ENCODE measurements at places on chromosomes 7 and 10.

GRCh38 chr10:110613996-110614495, 30.1 kb upstream of the RBM20 start:
- DNase-seq: no peak

DNA sequence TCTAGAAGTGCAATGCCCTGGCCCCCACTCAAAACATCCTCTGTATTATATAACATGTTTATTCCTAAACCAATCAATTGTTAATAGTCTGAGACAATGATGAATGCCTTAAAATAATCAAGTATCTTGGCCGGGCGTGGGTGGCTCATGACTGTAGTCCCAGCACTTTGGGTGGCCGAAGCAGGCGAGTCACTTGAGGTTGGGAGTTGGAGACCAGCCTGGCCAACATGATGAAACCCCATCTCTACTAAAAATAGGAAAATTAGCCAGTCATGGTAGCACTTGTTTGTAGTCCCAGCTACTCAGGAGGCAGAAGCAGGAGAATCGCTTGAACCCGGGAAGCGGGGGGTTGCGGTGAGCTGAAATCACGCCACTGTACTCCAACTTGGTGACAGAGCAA, 29.4 kb upstream of the CACNA2D1 start:
- no peak for DNase-seq

- no peak for DNase-seq
Observed at GRCh38 chr7:86209036-86209435, 434.7 kb upstream of the GRM3 start.

DNA sequence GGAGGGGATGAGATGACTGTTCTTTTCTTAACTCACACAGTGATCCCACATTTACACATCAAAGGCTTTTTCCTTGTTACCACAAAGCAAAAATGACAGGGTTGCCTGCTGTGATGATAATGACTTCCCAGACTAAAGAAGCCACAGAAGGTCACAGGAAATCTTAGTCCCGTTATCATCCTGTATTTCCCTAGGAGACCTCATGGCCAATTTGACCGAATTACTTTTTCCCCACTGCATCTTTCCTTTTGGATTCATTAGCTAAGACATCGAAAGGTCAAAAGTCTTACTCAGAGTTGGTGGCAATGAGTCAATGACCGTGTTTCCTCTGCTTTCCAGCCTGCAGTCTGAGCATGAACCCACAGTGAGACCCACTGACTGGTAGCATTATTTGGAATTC, 130.1 kb upstream of the INHBA start:
- no peak for DNase-seq

GRCh38 chr7:50353894-50354595, 49.5 kb downstream of the IKZF1 start:
- DNase-seq: no peak

- no peak for DNase-seq
Observed at GRCh38 chr10:123558651-123559050, 107.5 kb upstream of the GPR26 start.

- DNase-seq: no peak
Observed at GRCh38 chr10:26494018-26494417, 55.9 kb downstream of the APBB1IP start.

DNA sequence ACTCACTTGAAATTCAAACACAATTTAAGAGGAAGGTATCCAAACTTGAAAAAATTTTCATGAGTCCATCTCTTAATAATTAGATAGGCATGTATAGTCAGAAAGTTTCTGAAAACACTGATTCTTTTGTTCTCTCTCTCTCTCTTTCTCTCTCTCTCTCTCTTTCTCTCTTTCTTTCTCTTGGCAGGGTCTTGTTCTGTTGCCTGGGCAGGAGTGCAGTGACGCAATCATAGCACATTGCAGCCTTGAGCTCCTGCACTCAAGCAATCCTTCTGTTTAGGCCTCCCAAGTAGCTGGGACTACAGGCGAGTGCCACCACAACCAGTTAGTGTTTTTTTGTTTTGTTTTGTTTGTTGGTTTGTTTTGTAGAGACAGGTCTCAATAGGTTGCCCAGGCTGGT, 59.3 kb downstream of the PRTFDC1 start:
- no peak for DNase-seq

GRCh38 chr10:18334116-18334867, 194.1 kb downstream of the CACNB2 start:
- DNase-seq: no peak

GRCh38 chr7:82305347-82306005, 138.1 kb downstream of the CACNA2D1 start:
- DNase-seq: no peak

DNA sequence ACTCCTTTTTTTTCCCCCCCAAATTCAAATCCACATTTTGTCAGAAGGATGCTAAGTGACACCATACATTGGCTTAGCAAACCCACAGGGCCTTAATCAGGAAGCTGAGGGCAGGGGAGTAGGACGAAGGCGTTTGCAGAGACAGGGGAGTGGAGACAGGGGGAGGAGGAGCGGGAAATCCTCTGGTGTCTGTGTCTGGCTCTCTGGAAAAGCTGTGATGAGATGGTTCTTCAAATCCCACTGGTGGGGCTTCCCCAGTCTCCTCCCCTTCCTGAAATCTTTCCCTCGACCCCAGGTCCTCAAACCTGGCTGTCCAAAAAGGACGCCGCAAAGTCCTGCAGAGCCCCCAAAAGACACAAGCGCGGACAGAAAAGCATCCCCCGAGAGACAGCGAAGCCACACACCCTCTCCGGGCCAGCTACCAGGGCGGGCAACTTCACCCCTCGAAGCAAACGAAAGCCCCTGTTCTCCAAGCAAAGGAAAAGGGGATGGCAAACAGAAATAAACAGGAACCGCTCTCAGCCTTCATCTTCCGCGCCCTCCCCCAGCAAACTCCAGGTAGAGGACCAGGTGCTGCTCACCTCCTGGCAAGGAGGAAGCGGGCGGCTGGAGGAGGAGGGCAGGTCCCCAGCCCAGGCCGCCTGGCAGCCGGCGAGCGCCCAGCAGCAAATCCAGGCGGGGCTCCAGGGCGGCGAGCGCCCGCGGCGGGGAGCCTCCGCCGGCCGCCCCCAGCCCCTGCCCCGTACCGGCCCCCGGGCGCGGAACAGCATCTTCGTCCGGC, 520 bp downstream of the ELAPOR2 start:
- no peak for DNase-seq

DNA sequence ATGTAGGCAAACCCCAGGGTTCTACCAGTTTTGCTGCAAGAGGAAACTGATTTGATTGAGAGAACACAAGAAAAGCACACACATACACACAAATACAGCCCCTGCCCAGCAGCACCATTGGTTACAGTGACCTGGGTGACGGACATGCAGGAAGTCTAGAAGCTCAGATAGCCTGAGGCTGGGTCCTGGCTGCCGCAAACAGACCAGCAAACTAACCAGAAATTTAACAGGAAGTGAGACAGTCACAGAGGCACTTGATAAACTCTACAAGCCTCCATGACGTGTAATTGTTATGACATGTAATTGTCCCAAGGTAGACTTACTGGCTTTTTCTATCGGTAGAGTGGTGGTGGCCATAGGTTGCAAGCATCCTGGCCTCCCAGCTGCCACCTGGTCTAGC, 58.9 kb downstream of the PRKAR2B start:
- no peak for DNase-seq

- no peak for DNase-seq
Observed at GRCh38 chr7:40720416-40720815, 585.6 kb downstream of the SUGCT start.

DNA sequence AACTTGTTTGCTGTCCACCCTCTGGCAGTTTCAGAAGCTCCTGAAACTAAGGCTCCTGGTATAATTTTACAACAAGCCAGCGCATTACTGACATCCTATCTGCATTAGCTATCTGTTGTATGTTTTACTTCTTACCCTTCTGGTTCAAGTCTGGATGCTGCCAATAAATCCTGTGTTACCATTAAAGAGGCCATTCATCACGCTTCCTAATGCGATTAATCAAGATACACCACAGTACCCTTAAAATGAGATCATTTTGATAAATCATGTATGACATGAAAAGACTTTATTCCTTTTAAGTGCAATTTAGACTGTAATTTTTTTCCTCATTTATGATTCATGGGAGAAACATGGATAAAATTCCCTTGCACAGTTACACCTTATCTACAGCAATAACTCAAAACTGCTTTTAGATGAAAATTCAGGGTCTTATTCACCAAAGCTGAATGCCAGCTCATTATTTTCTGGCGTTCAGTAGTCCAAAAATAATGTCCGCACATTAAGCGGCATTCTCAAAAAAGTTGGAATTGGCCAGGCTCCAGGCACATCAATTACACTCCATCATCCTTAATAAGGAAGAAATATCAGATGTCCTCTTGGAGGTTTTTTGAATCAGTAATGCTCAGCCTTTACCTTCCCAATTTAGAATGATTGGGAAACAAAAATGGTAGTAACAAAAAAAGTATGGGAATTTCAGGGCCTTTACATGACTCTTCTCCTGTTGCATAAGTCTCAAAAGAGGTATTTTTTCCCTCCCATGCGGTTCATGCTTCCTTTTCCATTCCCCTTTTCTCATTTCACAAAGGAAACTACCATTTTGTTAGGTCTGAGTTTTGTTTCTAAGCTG, 878.5 kb downstream of the LRMDA start:
- no peak for DNase-seq

DNA sequence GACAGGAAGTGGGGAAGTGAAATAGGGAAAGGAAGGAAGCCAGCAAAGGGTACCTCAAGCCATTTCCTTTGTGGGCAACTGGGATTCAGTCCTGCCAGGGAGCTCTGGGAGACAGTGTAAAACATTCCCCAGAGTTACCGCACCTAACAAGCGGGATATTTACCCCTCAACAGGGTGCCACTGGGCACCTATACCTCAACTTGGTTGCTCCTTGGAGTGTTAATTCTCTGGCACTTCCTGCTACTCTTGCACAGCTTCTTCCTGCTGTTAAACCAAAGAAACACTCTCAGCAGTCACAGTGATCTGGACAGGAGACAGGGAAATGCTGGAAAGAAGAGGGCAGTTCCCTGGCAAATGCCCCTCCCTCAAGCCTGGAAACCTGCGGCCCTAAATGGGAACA, 151.3 kb downstream of the REEP3 start:
- no peak for DNase-seq

DNA sequence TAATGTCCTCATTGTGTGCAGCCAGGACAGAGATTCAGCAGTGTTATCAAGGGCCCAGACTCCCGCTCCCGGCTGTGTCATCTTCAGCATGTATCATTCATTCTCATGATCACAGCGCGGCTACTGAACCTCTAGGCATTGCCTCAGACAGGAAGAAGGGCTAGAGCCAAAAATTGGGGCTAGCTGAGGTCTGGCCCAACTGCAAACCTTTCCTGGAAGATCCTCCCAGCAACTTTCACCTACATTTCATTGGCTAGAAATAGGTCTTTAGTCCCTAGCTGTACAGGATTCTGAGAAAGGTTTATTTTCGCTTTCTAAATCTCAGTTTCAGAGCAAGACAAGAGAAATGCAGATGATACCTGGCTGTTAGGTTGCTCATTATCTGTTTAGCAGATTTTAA, 81.9 kb downstream of the CREM start:
- DNase-seq: no peak

DNA sequence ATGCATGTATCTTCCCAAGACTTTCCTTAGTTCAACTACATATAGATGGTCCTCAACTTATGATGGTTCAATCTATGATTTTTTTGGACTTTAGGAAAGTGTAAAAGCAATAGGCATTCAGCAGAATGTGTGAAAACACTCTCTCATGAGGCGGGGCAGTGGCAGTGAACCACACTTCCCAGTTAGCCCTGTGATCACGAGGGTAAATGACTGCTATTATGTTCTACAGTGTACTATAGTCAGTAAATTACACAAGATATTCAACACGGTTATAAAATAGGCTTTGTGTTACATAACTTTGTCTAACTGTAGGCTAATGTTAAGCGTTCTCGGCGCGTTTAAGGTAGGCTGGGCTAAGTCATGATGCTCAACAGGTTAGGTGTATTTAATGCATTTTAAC, 169.3 kb downstream of the AMPH start:
- no peak for DNase-seq

- DNase-seq: no peak
Observed at GRCh38 chr7:20954711-20955619, 168.3 kb upstream of the SP8 start.

DNA sequence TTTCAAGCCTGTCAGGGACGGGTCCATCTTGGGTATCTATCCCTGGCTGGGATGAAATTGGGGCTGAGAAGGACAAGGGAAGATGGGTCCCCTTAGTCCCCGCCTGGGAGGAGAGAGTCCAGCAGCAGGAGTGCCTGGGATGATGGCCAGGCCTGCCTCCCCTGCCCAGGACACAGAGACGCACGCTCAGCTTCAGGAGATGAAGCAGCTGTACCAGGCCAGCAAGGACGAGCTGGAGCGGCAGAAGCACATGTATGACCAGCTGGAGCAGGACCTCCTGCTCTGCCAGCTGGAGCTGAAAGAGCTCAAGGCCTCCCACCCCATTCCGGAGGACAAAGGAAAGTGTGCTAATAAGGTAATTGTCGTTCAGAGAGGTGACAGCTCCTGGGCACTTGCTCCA, 15.4 kb downstream of the CCDC136 start:
- no peak for DNase-seq

DNA sequence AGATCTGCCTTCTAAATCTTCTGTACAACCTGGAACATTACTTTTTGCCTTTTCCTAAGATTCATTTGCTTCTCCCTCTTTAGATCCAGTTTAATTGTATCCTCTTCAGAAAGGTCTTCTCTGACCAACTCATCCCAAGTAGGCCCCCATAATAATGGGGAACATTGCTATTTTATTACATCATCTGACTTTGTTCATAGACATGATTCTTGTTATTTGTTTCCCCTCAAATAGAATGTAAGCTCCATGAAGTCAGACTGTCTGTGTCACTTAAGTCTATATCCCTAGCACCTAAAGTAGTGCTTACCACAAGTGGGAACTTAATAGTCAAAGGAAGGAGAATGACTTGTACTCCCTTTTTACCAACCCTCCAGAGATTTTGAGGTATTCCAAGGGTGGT, 37.5 kb downstream of the LUC7L2 start:
- no peak for DNase-seq

DNA sequence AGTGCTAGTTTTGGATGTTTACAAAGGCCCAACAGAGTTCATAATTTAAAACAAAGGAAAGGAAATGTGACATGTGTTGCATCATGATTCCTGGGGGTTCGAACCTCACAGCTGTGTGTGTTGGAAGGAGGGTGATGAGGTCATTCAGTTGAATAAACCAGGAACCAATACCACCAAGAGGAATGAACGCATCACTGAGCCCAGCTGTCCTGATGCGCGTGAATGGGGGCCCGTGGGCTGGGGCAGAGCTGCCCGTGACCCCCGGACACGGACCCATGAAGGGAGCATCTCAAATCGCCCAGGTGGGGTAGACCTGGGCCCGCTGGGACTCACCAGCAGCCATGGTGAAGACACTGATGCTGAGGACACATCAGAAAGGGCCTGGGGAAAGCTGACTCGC, 33.0 kb downstream of the BRI3 start:
- no peak for DNase-seq

DNA sequence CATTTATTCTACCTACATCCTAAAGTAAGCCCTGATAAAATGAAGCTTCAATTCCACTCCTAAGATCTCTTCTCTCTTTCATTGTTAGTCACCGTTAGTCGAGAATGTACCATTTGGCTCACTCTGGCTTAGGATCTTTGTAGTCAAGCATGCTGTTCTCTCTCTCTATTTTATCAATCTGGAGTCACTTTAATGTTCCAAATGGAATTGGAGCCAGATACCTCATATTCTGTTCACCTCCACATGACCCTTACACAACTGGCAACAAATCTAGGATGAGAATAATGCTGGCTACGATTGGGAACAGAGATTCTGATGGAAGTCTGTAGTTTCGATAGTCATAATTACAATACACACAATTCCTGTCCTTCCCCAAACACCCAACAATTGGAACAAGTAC, 213.7 kb downstream of the TWIST1 start:
- no peak for DNase-seq

Data from NCI-H1930 (cell line).